ENCODE measurements at places on chromosomes 1 and 21. TPM values are rescaled to one million over a fixed set of nuclear protein-coding genes. Genes with fewer than 3 reads are reported as not detected.

The FCRL1 gene
- 111 TPM for total RNA-seq

DNA sequence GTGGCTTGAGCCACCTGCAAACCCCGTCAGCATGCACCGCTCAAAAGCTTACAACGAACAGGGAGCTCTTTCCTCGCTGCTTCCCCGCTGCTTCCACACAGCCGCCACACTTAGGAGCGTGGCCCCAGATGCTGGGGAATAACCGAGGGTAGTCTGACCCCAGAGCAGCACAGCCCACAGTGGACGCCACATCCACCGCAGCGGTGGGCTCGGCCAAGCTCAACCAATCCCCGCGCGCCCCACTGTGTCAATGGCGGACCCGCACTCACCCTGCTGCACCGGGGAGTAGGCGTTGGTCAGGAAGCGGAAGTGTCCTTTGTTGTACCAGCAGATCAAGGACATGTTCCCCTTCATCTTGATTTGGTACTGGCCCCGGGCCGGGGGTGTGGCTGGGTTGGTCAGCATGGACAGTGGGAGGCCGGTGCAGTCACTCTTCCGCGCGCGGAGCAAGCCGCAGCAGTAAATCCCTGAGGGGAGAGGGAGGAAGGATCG lies 93.5 kb downstream of the PGBD5 start:
- DNase-seq: no peak

- no peak for DNase-seq
Observed at GRCh38 chr1:118294875-118295642, 110.0 kb upstream of the SPAG17 start.

The CELA2A gene
- not detected for total RNA-seq

- DNase-seq: no peak
Observed at GRCh38 chr1:204947338-204947737, 76.7 kb downstream of the NFASC start.

- DNase-seq: no peak
Observed at GRCh38 chr1:170402476-170403311, 129.3 kb upstream of the GORAB start.

Measured in activated B cell treated with CpG ODN at 0.5 μM for 24 hours (primary cell).